Glutamatergic neuron (in vitro differentiated cells): ENCODE measurements at places on chromosomes 12 and 14. TPM values are rescaled to one million over a fixed set of nuclear protein-coding genes. Genes with fewer than 3 reads are reported as not detected.

BAZ2A gene
- total RNA-seq: 196 TPM

SDR9C7 gene
- total RNA-seq: 0.39 TPM

DNA sequence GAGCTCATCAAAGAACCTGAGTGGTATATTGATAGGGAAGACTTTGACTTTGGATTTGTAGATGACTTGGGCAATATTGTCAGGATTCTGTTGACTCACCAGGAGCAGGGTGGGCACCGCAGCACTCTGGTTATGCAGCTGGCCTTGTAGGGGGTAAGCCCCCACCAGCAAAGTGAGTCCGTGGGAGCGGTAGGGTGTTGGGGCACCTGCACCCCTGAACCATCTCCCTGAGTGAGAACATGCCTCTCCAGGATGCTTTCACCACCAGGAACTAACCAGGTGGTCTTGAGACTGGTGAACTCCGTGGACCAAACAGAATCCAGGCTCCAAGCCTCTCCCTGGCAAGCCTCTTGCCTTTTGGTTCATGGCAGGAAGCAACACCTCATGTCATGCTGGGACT, 44.0 kb upstream of the EIF5 start:
- DNase-seq: no peak

DNA sequence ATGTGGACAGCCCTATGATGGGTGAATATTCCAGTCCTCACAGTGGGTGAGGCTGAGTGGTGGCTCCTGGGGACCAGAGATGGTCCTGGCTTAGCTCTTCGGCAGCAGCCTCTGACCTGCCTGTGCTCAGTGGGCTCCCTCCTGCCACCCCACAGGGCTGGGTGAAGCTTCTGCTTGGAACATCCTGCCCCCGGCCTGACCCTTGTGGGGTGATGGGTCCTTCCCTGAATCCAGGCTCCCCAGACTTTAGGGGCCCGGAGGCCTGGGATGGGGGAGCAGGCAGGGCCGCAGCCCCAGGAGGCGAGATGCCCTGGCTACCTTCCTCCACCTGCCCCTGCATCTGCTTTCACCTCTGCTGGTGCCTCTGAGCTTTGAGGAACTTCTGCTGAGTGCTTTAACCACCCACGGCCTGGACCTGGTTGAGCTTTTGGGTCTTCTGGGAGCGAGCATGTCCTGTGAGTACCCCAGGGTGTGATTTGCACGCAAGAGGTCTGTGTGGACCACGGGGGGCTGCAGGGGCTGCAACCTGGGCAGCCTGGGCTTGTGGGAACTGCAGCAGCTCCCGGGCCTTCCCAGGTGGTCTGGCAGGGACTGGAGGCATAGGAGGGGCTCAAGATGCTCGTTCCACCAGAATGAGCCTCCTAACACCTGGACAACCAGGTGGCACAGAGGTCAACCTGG, 159.5 kb downstream of the KIF26A start:
- DNase-seq: peak; percentile 7

DNA sequence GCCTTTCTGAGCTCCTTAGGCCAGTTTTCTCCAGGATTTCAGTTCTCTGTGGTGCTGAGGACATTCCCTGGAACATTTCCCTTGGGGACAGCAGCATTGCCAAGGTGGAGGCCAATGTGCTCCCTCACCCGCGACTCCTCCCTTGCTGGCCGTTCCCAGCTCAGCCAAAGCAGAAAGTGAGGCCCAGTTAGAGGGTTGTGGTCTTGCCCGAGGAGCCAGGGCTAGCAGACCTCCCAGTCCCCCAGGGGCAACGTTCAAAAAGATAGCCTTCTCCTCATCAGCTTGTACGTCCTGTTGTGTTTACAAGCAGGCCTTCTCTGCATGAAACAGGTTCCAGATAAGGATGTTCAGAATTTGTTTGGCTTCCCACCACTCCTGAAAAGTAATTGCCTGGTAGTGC, 78.4 kb downstream of the SSPN start:
- DNase-seq: no peak

- no peak for DNase-seq
These were observed 364.9 kb downstream of the RPS29 start for GRCh38 chr14:49221316-49221715.
